Activated CD4-positive, alpha-beta memory T cell treated with anti-CD3 and anti-CD28 coated beads for 36 hours (primary cell): ENCODE measurements at places on chromosomes 7 and 10.

GRCh38 chr10:30080161-30080560, 20.8 kb upstream of the JCAD start:
- no peak for DNase-seq

DNA sequence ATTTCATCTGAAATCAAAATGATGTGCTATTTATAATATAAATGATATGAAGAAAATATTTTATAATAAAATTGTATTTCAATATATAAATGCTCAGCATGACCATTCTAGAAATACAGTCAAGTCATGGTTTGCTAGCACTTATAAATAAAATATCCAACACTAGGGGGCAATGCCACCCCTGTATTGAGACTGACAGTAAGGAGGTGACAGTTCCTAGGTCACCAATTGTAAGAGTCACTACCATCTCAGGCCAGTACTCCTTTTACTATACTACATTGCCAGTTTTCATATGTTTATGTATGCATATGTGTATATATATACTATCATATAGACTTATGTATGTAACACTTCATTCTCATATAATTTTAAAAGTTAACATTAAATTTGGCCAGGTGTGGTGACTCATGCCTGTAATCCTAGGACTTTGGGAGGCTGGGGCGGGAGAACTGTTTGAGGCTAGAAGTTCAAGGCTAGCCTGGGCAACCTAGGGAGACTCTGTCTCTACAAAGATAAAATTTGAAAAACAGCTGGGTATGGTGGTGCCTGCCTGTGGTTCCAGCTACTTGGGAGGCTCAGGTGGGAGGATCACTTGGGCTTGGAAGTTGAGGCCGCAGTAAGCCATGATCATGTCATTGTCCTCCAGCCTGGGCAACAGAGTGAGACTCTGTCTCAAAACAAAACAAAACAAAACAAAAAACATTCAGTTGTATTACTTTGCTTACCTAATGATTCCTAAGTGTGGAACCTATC, 2.4 kb upstream of the CNOT4 start:
- DNase-seq, result no peak

DNA sequence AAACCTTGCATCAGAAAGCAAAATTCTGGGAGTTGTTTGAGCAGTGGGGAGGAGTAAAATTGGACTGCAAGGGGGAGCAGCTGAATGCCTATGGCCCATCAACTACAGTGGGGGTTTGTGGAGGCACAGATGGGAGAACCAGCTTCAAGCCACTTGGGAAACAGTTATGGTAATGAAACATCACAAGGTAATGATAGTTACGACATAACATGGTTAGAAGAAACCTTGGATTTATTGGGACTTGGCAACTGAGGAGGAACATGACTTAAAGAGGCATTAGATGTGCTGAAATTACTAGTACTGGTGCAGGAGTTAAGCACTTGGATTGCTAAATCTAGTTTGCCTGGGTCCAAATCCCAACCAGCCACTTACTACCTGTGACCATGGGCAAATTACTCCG, 868.4 kb downstream of the KCNMA1 start:
- DNase-seq, result no peak

GRCh38 chr10:74863551-74863950, 37.2 kb downstream of the KAT6B start:
- DNase-seq, result no peak

- peak; percentile 39 for DNase-seq
These were observed 25.0 kb downstream of the MAPK8 start for GRCh38 chr10:48331436-48331835.

DNA sequence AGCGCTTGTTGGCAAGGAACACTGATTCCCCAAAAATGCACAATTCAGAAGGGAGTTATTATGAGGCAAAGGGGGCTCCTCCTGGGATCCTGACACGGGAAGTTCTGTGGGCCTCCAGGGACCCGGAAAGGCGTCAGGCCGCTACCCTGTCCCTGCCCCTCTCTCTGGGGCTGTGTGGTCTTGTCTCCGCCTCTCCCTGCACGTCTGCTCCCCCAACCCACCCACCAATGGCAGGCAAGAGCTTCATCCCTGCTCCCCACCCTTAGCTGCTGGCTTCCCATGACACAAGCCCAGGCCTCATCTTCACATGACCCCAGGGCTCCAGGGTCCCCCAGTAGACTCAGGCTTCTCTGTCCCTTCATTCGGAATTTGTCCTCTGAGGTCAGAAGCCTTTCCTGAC, 31.0 kb upstream of the ADRB1 start:
- no peak for DNase-seq

DNA sequence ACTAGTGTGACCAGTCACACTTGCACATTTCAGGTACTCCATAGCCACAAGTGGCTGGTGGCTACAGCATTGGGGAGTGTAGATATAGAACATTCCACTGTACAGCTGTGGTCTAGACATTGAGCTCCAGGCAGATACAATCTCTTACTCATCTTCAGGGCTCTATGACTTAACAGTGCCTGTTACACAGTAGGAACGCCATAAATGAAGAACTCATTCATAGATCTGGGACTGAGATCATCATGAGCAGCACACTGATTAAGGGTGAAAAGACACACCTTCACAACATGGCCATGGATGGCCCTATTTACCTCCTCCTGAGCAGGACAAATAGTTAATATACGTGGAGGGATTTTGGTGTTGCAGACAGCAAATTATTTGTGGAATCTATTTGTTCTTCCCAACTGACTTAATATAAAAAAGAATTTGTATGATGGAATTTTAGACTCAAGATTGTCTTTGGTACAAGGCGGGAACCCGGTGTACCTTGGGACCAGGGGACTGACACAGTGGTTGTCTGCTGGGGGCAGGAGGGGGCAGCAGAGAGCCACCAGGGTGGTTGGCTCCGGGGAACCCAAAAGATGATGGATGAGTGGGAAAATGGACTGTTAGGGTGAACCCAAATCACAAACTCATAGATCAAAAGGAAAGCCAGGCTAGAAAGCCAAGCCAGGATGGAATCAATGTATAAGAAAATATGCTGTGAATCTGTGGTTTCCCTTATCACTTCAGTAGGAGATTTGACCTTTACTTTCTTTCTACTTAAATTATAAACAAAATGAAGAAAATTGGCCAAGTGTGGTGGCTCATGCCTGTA, 24.3 kb upstream of the CPA2 start:
- DNase-seq, result peak; percentile 73

DNA sequence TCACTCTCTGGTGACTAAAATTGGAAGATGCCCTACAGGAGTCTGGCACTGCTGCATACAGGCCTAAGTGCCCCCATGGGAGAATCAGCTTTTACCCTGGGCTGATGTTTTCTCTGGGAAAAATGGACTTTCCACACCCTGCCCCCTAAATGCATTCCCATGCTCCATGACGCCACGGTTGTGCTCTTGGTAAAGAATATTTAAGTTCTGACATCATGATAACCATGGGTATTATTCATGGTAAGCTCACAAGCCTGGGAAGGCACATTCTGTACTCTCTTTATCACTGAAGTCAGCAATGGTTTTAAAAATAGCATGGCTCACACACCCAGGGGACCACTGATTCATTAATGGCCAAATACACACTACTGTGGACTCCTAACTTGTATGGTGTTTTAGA, 43.4 kb downstream of the HIPK2 start:
- DNase-seq, result no peak
